CD4-positive, alpha-beta T cell treated with Interleukin-1 beta for 1 hour (primary cell): ENCODE measurements at places on chromosomes 2 and 18.

DNA sequence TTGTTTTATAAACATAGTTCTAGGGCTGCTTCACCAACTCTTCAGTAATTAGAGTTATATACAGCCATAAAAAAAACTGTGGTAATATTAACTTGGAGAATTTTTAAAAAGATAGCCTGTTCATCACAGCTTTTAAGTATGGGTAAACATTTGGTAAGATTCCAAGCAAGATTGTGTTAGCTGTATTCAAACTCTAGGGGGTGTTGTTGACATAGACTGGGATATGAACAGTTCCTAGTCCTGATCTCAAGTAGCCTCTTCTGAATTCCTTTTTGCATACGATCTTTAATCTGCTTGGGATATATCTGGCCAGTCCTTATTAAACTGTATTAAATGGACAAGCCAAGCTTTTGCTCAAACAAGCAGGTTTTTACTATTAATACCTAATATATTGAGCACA lies 13.4 kb downstream of the NOP58 start:
- DNase-seq = no peak

GRCh38 chr2:102550151-102550550 lies 69.2 kb upstream of the SLC9A2 start:
- no peak for DNase-seq

GRCh38 chr2:159996792-159997546 lies 65.4 kb downstream of the PLA2R1 start:
- DNase-seq = no peak

- DNase-seq = no peak
Observed at GRCh38 chr18:58055890-58056558, 12.0 kb downstream of the NEDD4L start.

GRCh38 chr2:210318891-210319290 lies 3.9 kb upstream of the MYL1 start:
- DNase-seq = no peak

DNA sequence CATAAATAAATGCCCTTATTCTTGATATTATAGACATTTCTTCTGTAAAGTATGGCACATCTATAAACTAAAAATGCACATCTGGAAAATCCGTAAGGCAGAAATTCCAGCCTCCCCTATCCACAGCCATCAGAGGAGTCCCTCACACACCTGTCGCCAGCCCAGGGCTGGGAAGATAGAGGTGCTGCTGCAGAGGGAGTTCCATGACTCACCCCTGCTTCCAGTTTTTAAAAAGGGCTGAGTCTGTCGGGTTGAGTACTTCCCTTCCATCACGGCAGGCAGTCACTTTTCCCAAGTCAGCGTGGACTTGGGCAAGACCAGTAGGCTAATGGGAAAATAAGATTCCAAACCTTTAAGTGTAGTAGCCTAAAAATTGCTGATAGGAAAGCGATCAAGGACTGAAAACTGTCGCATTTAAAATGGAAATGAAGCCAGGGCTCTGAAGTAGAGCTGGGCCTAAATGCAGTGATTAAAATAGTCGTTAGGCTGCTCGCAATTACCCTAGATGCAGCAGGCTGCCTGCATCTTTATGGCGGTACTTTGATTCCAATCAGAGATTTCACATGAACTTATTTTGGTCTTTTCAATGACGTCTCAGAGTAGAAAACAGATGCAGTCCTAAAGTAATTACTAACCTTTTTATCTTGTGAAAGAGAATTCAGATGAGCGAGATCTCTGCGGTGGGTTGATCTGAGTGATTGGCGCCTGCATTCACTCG lies 280.5 kb downstream of the AGAP1 start:
- no peak for DNase-seq

DNA sequence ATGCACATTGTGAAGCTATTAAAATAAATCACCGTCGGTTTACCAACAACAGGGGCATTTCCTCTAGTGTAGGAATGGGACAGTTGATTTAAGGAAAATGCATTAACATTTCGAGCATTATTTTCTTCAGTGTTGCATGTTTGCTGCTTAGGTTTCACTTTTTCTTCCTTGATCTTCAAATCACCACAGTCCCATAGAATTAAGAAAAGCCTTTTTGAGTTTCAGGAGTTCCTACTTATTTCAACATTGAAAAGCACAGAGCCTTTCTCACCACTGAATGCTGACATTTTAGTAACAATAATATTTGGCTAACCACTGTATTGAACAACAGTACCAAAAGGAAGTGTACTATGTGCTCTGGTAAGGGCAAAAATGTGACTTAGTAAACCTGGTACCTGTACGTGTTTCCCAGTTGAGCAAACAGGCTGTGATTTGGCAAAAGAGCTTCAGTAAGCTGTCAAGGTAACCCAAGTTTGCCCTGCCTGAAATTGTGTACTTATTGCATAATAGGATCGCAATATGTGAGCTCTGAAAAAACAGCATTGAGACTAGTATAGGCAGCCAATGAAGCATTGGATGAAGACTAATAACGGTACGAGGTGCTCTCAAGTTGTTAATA lies 2.2 kb downstream of the LRRTM4 start:
- DNase-seq = no peak

DNA sequence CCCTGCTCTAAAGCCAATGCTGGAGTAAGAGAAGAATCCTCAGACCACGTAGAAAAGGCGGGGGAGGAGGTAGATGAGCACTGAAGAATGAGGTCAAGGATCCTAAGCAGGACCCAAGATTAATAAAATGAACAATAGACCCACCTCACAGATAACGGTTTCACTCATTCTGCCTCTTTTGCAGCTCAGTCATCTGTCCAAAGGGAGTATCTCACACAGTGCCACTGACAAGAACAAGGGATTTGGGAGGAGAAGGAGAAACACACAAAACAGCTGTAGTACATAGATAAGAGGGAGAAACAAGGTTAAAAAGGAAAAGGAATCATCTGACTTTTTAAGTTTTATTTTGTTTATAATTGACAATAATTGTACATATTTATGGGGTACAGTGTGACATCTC lies 30.9 kb upstream of the SULT1C4 start:
- no peak for DNase-seq

- peak; percentile 57 for DNase-seq
Observed at GRCh38 chr18:79465392-79465991, 69.8 kb downstream of the NFATC1 start.

DNA sequence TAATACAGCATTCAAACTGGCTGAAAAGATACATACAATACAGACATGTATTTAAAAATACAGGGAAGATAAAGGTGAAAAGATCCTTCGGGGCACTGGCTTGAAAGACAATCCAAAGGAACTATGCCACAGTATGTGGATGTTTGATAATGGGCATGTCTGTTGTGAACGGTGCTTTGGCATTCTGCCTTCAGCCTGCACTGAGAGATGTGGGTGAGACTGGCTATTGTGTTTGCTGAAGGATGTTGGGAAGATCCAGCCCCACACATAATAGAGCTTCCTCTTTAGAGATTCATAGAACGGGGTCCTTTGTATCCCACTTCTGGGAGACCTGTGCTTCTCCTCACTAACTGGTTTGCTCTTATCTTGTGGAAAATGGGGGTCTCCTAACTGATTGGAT lies 65.1 kb upstream of the CXCR4 start:
- no peak for DNase-seq

DNA sequence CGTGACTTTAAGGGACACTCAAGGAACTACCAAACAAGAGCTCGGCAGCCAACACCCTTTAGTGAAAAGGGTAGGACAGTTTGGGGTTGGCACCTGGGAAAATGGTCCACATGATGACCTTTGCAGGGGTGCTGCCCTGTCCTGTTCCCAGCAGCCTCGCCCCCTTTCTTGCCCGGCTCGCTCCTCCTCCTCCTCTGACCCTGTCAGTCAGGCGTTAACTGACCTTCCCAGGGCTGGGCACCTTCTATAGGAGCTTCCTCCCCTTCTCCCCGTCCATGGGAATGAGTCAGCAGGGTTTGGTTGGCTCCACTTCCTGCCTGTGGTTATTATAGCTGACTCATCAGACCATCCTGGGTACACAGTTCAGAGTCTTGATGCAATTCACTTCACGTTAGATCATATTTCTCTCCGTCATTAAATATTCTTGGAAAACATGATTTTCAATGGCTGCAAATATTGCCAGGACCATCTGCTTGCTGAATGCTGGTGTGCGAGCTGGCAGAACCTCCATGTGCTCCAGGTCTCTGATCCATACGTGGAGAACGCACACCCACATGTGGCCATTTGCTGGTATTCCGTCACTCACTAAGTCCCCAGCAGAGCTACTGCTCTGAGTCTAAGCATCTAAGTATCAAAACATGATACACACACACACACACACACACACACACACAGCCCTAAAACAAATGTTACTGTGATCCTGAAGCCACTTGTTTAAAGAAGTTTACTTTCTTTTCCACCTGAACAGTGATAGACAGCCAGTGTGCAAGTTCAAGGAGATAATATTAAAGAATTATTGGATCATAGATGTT lies 185.0 kb downstream of the ANAPC1 start:
- peak; percentile 80 for DNase-seq

- DNase-seq = no peak
Observed at GRCh38 chr2:10086950-10087349, 6.7 kb upstream of the CYS1 start.

GRCh38 chr2:223486751-223487150 lies 115.4 kb downstream of the SCG2 start:
- DNase-seq = no peak

DNA sequence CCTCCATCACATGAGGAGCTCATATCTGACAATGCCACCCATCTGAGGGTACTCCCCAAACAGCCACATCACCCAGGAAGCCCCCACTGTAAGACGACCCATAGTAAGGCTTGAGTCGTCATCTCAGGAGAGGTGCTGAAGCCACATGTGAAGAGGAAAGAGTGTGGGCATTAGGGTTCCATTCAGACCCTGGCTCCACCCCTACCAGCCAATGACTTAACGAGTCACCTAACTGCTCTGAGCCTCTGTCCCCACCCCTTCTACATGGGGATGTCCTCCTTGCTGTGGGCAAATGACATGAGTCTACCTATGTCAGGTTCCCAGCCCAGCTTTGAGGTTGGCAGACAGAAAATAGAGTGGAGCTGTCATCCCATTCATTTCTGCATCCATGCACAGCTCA lies 46.3 kb downstream of the C1QL2 start:
- no peak for DNase-seq

GRCh38 chr2:174977364-174977763 lies 27.8 kb downstream of the CHN1 start:
- DNase-seq = no peak

DNA sequence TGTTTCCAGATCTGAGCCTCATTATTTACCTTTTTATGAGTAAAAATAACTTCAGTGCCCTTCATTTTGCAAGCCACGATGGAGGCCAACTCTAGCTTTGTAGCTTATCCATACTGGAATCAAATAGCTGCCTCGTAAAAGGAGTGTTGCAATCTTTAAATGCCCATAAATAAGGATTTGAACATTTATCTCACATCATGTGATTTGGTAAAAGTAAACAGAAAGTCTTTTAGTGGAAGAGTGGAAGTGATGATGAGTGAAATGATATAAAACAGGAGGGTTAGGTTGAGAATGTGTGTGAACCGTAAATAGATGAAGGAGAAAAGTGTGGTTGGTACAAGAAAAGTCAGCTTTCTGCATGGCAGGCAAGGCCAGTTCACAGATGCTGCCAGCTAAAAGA lies 348.9 kb downstream of the OSR1 start:
- DNase-seq = no peak

DNA sequence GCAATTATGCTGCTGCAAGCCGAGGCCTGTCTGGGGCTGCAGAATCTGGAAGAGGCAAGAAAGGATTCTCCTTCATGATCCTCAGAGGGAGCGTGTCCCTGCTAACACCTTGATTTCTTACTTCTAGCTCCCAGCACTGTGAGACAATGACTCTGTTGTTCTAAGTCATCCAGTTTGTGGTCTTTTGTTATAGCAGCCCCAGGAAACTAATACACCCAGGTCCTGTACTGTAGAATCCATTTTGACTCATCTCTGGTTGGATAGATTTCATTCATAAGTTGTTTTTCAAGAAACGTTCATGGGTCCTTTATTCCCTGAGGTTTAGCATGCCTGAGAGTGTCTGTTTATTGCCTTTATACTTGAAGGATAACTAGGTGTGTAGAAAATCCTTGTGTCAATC lies 112.7 kb downstream of the TMEM17 start:
- no peak for DNase-seq

DNA sequence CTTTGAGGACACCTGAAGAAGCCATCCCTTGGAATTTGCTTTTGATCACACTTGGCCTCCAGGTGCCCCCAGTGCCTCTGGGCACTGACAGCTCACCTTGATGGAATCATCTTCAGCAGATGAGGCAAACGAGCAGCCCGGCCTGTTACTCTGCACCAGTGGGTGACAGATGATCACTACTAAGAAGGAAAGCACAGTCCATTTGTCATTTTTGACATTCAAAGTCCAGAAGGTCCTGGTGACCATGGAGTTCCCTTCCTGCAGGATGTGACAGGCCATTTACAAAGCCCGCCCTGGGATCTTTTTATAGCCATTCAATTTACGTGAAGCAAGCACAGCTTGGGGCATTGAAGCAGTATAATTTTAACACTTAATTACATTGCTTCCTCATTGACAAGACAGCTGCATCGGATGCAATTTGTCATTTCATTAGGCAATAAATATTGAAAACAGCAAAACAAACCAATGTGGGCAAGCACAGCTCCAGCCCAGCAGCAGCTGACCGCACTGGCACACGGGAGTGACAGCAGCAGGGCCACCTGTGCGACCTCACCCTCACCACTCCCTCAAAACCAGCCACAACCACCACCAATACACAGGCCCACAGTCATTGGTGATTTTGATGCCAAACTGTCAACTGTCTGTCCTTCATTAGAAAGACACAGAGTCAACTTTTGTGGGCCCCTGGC lies 76.0 kb upstream of the SLC66A3 start:
- DNase-seq = no peak

- DNase-seq = peak; percentile 60
Observed at GRCh38 chr18:741931-742512, 29.6 kb upstream of the ENOSF1 start.

DNA sequence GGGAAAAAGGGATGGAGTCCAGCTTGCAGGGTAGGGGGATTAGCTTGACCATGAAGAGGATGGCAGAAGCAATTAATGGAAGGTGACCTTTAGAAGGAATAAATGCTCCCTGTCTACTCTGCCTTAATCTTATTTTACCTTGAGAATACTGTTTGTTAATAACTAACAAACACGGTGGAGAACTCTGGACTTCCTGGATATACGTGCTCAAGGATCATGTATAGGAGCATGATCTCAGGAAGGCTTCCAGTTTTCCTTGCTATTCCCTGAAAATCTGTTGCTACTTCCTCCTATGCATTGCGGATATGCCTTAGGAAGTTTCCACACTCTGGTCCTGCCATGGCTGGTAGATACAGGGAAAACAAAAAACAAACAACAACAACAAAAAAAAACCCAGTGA lies 44.8 kb upstream of the BCL11A start:
- DNase-seq = no peak

GRCh38 chr2:81876624-81877023 lies 1572.1 kb upstream of the LRRTM1 start:
- DNase-seq = no peak

GRCh38 chr18:711657-712400 lies 601 bp downstream of the ENOSF1 start:
- peak; percentile 78 for DNase-seq

- DNase-seq = no peak
Observed at GRCh38 chr2:145108361-145108778, 588.5 kb upstream of the ZEB2 start.
